ENCODE measurements at places on chromosomes 13 and 19. TPM values are rescaled to one million over a fixed set of nuclear protein-coding genes. Genes with fewer than 3 reads are reported as not detected.

GRCh38 chr19:11421371-11422098, 2.4 kb upstream of the RGL3 start:
- peaks cover 3% of the 10 kb centered on the region for H3K4me1 ChIP-seq
- peak; percentile 55 for DNase-seq

DNA sequence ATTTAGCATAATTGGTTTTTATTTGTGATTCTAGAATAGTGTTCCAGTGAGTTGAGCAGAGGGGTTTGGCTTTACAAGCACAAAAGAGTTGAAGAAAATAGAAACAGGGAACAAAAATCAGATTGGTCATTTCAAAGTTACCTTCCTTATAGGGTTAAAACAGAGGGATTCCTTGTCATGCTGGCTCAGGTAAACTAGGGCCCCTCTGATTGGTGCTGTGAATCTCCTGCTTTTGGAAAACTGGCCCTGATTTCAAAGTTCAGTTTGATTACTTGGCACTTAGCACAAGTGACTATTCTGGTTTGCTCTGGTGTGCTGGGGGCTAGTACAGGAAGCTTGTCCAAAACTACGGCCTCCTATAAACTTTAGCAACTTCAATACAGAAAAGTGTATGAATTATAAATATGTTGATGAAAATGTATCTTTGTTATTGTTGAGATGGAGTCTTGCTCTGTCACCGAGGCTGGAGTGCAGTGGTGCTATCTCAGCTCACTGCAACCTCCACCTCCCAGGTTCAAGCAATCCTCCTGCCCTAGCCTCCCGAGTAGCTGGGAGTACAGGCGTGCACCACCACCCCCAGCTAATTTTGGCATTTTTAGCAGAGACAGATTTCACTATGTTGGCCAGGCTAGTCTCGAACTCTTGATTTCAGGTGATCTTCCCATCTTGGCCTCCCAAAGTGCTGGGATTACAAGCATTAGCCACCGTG, 1.9 kb upstream of the MRPS31 start:
- no peak overlapping the region for H3K27ac ChIP-seq
- DNase-seq = no peak
- H3K27me3 ChIP-seq = peaks cover 3% of the 10 kb centered on the region
- H3K4me1 ChIP-seq = peaks cover 8% of the 10 kb centered on the region
- no peak overlapping the region for H3K4me3 ChIP-seq

DNA sequence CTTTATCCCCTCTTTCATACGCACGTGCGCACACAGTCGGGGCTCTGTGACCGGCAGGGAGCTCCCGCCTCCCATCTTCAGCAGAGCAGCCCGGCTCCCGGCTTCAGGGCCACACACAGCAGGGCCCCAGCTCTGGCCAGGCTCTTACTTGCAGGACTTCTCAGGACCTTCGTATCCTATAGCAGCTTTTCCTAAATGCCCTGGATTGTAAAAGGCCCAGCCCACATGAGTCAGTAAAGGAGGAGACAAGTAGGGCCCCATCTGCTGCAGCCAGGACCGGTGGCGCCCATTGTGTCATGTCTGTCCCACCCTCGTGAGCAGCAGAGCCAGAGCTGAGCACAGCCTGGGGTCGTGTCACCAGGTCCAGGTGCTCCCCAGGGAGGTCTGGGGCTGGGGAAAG, 107.6 kb upstream of the VSTM2B start:
- H3K36me3 ChIP-seq = peaks cover 4% of the 10 kb centered on the region
- no peak overlapping the region for H3K4me3 ChIP-seq
- H3K27ac ChIP-seq = no peak overlapping the region
- peak; percentile 45 for DNase-seq

DNA sequence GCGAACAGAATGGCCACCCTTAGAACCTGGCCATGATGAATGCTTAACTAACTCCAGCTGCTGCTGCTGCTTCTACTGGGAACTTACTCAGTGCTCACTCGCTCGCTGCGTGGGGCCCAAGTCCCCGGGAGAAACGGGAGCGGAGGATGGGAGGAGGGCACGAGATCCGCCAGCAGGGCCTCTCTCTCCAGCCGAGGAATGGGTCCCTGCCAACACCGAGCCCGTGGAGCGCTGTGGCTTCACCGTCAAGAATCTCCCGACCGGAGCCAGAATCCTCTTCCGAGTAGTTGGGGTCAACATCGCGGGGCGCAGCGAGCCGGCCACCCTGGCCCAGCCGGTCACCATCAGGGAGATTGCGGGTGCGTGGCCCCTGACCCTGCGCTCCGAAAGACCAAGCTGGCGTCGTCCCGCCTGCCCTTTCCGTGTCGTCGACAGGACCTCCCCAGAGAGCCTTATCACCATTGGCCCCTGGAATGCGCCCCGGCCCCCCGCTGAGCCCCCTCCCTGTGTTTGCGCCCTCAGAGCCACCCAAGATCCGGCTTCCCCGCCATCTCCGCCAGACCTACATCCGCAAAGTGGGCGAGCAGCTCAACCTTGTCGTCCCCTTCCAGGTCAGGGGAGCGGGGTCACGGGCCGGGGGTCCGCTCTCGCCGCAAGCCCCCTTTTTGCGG, 17.8 kb upstream of the EMC10 start:
- no peak overlapping the region for H3K27ac ChIP-seq
- H3K4me3 ChIP-seq = no peak overlapping the region
- no peaks in the 10 kb centered on the region for H3K4me1 ChIP-seq
- DNase-seq = no peak
- H3K36me3 ChIP-seq = peaks cover 8% of the 10 kb centered on the region
- H3K27me3 ChIP-seq = peaks cover 11% of the 10 kb centered on the region

DNA sequence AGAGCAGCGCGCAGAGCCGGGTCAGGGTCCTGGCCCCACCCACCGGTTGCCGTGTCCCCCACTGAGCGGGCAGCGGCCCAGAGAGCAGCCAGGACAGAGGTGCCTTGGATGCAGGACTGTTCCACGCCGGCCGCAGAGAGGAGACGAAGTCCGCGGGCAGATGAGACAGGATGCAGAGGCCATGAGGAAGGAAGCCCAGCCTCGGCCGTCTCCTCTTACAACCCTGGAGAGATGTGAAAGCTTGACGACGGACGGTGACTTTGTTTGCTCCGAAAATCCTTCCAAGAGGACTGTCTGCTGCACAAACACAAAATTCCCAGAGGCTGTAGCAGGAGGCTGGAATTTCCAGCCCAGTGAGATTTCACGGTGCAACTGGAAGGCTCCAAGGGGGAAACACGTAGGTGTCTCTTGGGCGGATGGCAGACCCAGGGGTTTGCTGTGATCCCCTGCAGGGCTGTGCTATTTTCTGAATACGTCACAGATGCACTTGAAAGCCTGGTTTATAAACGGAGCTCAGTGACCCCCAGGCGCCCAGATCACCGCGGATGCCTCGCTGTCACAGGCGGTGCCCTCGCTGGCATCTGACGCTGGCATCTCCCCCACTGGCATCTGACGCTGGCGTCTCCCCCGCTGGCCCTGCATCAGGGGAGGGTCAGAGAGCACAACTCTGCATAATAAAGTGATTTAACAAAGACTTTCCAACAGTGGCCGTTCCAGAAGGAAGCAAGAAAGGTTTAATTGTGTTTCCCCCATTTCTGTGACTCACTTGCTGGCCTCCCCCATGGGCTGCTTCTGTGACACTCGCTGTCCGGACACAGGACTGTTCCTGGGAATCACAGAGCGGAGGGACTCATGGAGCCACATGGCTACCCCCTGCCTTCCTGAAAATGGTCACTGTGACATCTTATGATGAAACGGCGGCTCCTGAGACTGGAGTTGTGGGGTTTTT, 62.0 kb upstream of the C13orf46 start:
- no peak overlapping the region for H3K4me3 ChIP-seq
- H3K27me3 ChIP-seq = peaks cover 6% of the 10 kb centered on the region
- peaks cover 14% of the 10 kb centered on the region for H3K4me1 ChIP-seq
- peak; percentile 55 for DNase-seq

- DNase-seq = no peak
- peaks cover 3% of the 10 kb centered on the region for H3K4me1 ChIP-seq
- H3K27ac ChIP-seq = no peak overlapping the region
Measured at GRCh38 chr19:29785955-29786589, 25.7 kb upstream of the CCNE1 start.

GRCh38 chr13:23146006-23146405, 34.8 kb upstream of the SGCG start:
- no peaks in the 10 kb centered on the region for H3K27me3 ChIP-seq
- H3K27ac ChIP-seq = no peak overlapping the region
- no peak for DNase-seq

DNA sequence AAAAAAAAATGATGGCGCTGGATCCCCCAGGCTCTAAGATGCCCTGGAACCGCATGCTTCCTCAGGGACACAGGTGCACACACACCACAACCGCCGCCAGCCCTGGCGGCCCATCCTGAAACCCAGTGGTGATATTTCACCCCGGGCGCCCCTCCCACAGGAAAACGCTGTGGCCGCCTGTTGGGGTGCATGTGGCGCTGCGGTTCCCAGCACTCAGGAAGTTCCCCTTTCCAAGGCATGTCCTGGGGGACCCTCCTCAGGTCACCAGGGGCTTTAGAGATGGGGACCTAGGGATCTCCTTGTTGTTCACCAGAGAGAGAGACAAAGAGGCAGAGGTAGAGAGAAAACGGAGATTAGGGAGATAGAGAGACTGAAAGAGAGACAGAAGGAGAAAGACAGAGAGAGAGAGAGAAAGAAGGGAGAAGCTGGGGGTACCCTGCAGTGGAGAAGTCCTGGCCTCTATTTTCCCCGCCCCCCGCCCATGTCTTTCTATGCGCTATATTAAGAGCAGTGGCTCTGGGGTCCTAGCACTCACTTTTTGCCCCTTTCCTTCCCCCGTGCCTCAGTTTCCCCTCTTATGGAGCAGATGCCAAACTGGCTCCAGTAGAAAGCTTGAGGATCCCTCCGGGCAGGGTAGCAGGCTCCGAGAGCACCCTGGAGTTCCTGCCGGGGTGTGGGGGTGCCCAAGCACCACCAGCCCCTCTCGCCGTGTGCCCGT, 2.3 kb downstream of the ADGRE2 start:
- peaks cover 8% of the 10 kb centered on the region for H3K4me1 ChIP-seq
- no peaks in the 10 kb centered on the region for H3K36me3 ChIP-seq
- no peak for DNase-seq
- no peak overlapping the region for H3K27ac ChIP-seq
- H3K27me3 ChIP-seq = peaks cover 3% of the 10 kb centered on the region

GRCh38 chr19:11390933-11391680, 7.0 kb upstream of the EPOR start:
- DNase-seq = no peak
- no peak overlapping the region for H3K27ac ChIP-seq
- H3K4me3 ChIP-seq = no peak overlapping the region
- H3K4me1 ChIP-seq = no peaks in the 10 kb centered on the region
- H3K27me3 ChIP-seq = peaks cover 3% of the 10 kb centered on the region

GRCh38 chr13:113582841-113583631, 1.5 kb upstream of the TFDP1 start:
- peaks cover 9% of the 10 kb centered on the region for H3K27me3 ChIP-seq
- peak overlapping the region; percentile 52 for H3K4me3 ChIP-seq
- DNase-seq = no peak
- no peak overlapping the region for H3K27ac ChIP-seq
- peaks cover 6% of the 10 kb centered on the region for H3K4me1 ChIP-seq
- H3K36me3 ChIP-seq = no peaks in the 10 kb centered on the region

- H3K4me3 ChIP-seq = peak overlapping the region; percentile 20
- H3K4me1 ChIP-seq = peaks cover 16% of the 10 kb centered on the region
Measured at GRCh38 chr19:33868788-33869412, 72.2 kb downstream of the KCTD15 start.

DNA sequence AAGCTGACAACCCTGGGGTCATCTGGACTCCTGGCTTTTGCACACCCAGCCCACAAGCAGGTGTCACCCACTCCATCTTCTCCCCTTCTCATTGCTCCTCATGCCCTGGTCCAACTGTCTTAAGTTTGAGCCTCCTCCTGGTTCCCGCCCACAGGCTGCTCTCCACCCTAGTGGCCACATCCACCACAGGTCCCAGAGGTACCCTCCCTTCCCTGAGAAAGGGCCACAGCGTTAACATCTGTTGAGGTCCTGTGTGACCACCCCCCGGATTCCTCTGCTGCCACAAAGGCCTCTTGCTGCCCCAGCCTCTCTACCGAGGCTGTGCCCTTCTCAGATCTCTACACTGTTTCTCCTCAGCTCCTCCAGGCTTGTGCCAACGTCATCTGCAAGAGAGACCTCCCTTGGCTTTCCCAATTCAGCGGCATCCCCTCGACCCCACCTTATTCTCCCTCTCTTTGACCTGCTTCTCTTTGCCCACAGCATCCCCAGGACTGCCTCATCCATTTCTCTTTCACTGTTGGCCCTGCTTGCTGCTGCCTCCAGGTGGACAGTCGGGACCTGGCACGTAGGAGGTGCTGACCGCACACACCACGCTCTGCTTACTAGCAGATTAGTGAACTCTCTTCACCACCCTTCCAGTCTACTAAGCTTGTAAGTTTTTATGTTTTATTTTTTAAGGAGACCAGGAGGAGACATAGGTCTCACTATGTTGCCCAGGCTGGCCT, 33.3 kb downstream of the SUGP2 start:
- peak; percentile 41 for DNase-seq
- H3K27ac ChIP-seq = no peak overlapping the region
- H3K4me3 ChIP-seq = no peak overlapping the region
- H3K4me1 ChIP-seq = peaks cover 2% of the 10 kb centered on the region
- H3K36me3 ChIP-seq = no peaks in the 10 kb centered on the region

GRCh38 chr13:100423375-100423774, 165.2 kb downstream of the GGACT start:
- no peak overlapping the region for H3K4me3 ChIP-seq
- H3K36me3 ChIP-seq = no peaks in the 10 kb centered on the region
- peaks cover 13% of the 10 kb centered on the region for H3K4me1 ChIP-seq
- H3K27ac ChIP-seq = no peak overlapping the region

ZNF221 gene
- total RNA-seq = 16.1 TPM

GJB6 gene
- not detected for total RNA-seq
